ENCODE measurements at places on chromosomes 2 and 18. TPM values are rescaled to one million over a fixed set of nuclear protein-coding genes. Genes with fewer than 3 reads are reported as not detected.

The GPR17 gene
- total RNA-seq: not detected

The SERPINB4 gene
- not detected for total RNA-seq

DNA sequence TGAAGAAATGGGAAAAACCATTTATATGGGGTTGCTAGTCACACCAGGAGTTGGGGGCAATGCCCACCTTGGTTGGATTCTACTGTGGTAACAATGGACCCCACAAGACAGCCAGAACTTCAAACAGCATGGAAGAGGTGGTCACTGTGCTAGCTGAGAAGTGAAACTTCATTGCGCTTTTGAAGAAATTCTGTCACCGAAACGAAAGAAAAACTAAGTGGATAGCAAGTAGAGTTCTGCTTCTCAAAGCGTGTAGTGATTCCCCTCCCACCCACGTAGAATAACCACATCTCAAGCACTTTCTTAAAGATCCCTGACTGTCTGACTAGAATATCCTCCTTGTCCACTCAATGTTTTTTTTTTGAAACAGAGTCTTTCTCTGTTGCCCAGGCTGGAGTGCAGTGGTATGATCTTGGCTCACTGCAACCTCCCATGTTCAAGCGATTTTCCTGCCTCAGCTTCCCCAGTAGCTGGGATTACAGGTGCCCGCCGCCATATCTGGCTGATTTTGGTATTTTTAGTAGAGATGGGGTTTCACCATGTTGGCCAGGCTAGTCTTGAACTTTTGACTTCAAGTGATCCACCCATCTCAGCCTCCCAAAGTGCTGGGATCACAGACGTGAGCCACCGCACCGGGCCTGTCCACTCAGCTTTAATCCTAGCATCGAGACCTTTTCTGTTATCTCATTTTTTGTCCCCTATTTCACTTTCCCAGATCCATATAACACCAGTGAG, 30.1 kb upstream of the CCL20 start:
- no peak for DNase-seq

The TSPYL6 gene
- total RNA-seq: 0.03 TPM

- no peak for DNase-seq
Observed at GRCh38 chr2:3638456-3638810, 19.6 kb upstream of the ALLC start.

DNA sequence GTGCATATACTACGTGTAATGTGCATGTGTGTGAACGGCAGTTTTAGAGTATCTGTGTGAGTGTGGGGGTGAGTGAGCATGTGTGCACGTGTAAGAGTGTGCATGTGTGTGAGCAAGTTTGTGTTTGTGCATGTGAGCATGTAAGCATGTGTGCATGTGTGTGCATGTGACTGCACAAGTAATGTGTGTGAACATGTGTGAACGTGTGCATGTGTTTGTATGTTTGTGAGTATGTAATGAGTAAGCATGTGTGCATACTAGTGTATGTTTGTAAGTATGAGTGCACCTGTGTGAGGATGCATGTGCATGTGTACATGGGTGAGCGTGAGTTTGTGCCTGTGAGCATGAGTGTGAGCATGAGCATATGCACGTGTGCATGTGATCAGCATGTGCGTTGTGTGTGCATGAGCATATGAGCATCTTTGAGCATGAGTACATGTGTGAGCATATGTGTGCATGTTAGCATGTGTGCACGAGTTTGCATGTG, 90.7 kb downstream of the ZNF516 start:
- no peak for DNase-seq

The SERPINB10 gene
- not detected for total RNA-seq

- no peak for DNase-seq
Observed at GRCh38 chr2:55949613-55950012, 26.0 kb upstream of the EFEMP1 start.

GRCh38 chr2:73716543-73717250, 20.4 kb downstream of the TPRKB start:
- peak; percentile 20 for DNase-seq

DNA sequence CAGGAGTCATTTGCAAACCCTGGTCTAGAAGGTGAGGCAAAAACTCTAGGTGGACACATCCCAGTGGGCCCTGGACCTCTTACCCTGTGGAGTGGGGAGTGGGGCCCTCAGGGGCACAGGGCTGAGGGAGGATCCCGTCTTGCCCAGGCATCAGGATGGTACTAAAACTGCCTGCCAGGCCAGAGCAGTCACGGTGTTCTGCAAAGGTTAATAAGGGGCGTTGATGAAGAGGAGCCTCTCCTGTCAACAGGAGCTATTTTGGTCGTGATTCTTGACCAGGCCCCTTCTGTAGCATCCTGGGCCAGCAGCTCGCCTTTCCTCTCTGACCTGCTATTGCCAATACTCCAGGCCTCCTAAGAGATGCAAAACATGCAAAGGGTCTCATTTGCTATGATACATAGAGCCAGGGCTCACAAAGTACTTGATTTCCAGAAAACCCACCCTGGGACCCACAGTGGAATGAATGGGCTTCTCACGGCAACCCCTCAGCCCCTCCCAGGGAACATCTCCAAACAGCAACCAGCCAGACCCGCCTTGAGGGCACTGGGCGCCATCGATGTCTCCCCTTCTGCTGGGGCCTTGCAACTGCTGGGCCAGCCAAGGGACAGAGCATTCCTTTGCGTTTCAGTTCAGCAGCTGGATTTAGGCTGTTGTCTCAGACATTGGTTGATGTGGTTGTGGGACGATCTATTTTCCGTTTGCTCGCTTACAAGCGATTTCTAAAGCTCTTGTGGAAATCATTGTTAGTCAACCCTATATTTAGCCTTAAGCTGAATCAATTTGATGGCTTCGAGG, 111.1 kb downstream of the PDCL3 start:
- DNase-seq: no peak
